Activated T-cell treated with anti-CD3 and anti-CD28 coated beads for 24 hours (primary cell): ENCODE measurements at places on chromosomes 3 and 15.

GRCh38 chr3:156655819-156656550 lies 18.4 kb upstream of the TIPARP start:
- DNase-seq: no peak

- no peak for DNase-seq
These were observed 110.9 kb downstream of the IQSEC1 start for GRCh38 chr3:12962292-12962691.

GRCh38 chr3:197942956-197943556 lies 6.9 kb upstream of the RPL35A start:
- DNase-seq: peak; percentile 36

- no peak for DNase-seq
These were observed 12.4 kb downstream of the LINGO1 start for GRCh38 chr15:77620297-77620696.

- DNase-seq: no peak
These were observed 165.3 kb downstream of the CHSY1 start for GRCh38 chr15:101086394-101087171.

DNA sequence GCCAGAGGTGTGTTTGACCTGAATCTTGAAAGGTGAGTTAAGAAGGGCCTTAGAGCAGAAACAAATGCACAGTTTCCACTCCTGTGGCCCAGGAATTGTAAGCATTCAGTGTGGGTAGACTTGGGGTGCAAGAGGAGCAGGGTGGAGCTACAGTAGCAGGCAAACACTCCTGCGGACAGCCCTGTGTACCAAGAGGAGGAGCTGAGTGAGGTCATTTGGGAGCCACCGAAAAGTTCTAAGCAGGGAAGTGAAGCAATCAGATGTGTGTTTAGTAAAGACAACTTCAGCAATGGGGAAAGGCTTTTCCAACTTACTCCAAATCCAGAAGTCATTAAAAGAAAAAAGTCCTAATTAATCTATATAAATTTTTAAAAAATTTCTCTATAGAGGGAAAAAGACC lies 99.3 kb downstream of the ARHGEF26 start:
- DNase-seq: no peak

GRCh38 chr15:86162172-86162591 lies 82.5 kb downstream of the AGBL1 start:
- DNase-seq: no peak

DNA sequence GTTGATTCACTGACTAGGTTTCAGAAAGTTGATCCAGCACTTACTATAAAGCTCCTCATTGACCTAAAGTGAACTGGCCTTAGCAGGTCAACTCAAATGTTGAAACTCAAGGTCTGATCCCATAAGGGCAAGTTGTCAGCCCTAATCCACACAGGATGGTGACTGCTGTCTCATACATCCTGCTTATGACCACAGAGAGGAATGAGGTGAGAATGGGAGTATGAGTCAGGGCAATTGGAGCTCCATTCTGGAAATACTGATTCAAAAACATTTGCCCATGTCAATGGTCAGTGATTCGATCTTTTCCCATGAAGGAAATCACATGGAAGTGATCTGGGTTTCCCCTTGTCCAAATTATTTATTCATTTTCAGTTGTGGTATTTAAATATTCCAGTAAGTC lies 78.7 kb downstream of the ZNF385D start:
- DNase-seq: no peak

- DNase-seq: no peak
These were observed 377.5 kb upstream of the NR2F2 start for GRCh38 chr15:95953032-95953431.

GRCh38 chr15:25184356-25185155 lies 229.8 kb downstream of the SNRPN start:
- no peak for DNase-seq

DNA sequence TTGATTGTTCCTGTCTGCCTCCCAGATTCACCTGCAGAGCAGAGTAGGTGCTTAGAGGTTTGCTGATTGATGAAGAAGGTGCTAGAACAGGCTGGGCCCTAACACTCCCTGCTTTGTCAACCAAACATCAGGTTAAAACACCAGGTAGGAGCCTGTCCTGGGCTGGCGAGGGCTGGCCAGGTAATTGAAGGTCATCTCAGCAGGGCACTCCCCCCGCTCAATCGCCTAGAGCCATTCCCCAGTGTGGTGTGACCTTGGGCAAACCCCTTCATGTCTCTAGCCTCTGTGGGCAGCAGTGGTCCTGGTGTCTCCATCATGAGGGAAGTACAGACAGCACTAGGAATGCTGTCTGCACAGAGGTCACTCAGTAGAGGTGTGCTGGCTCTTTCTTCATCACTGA lies 88.3 kb downstream of the KLF15 start:
- DNase-seq: no peak

GRCh38 chr3:118859950-118860349 lies 174.7 kb downstream of the IGSF11 start:
- no peak for DNase-seq

DNA sequence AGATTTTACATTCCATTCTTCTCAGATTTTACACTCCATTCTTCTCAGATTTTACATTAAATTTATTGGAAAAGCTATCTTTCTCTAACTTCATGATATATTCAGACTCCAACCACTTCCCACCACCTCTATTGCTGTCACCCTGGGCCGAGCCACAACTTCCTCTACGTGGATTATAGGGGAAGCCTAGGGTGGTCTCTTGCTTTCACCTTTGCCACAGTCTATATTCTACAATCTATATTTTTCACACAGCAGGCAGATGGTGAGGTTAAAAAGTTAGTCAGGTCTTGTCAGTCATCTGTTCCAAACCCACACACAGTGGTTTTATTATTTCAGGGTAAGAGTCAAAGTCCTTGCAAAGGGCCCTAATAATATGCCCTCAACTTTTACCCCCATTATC lies 370.8 kb upstream of the SUCLG2 start:
- DNase-seq: no peak

DNA sequence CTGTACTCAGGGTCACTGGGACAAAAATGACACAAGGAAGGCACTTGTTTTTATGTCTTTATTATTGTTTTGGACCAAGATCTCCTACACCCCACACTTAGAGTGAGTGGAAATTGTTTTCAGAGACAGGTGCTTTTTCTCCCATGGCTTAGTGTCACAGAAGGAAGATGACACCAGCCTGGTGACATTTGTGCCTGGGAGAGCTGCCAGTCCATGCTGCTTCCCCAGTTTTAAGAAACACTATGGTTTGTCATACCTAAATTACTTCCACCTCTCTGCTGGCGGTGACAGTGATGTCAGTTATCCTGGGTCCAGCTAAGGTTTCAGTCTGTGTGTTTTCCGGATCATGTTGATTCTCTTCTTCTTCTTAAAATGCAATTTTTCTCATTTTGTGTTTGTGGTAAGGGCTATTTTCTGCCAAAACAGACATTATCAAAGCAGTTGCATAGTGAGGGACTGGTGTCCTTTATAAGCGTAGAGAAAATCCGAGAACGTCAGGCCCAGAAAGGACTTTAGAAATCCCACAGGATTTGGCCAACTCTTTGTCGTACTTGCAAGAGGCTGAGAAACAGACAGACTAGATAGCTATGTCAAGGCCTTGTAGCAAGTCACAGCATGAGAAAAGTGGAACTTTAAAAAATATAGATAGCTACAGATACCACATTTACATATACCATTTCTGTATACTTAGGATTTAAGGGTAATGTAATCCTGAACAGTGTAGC lies 149.5 kb downstream of the TP63 start:
- no peak for DNase-seq

GRCh38 chr3:40780291-40780924 lies 255.6 kb downstream of the ZNF621 start:
- DNase-seq: no peak

GRCh38 chr3:171564748-171565480 lies 104.7 kb upstream of the TNIK start:
- no peak for DNase-seq

GRCh38 chr3:141506071-141506470 lies 19.2 kb downstream of the RASA2 start:
- no peak for DNase-seq

DNA sequence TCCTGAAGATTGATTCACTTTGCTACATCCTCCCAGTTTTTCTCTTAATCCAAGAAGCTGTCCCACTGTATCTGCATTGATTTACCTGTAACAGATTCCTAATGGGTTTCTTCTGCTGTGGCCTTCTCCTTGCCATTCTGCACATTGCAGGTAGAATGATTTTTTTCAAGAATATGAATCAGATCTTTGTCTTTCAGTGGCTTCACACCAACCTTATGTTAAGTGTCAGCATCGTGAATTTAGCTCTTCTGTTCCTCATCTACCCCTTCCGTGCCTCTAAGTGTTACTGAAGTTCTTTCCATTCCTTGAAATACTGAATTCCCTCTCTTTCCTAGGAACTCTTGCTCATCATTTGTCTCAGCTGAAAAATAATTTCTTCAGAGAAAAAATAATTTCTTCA lies 7.5 kb downstream of the SENP5 start:
- DNase-seq: no peak

DNA sequence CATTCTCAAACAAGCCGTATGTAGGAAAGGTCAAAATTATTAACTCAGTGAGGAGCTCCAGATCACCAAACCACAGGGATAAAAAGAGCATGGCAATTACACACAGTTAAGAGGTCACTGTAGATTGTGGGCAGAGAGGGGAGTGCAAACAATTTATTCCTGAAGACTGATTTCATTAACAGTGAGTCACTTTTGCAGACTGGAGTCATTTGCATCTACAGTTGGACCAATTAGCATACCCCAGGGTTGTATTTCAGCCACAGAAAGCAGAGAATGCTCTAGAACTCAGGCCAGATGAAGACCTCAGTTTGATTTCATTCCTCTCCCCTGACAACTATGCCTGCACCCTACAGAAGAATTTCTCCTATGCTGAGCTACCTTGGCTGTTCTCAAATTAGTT lies 40.1 kb downstream of the SETMAR start:
- no peak for DNase-seq

- no peak for DNase-seq
These were observed 91.5 kb upstream of the MEF2A start for GRCh38 chr15:99473981-99474906.

DNA sequence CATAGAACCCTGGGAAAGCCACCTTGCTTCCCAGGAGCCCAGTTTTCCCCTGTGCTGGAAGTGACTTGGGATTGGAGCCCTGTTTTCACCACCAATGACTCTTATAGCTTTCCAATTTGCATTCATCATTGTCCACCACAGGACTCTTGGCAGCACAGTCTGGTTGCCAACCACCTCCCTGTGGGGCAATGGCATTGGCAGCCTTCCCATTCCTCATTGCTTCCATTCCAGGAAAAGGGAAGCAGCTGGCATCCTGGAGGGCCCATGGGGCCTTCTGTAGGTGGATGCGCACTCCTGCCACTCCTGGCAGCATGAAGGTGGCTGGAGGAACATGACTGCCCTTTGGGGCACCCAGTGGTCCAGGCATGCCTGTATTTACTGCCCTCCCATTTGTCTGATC lies 57.7 kb downstream of the FEM1B start:
- no peak for DNase-seq

GRCh38 chr3:161454615-161455014 lies 42.0 kb upstream of the OTOL1 start:
- no peak for DNase-seq

DNA sequence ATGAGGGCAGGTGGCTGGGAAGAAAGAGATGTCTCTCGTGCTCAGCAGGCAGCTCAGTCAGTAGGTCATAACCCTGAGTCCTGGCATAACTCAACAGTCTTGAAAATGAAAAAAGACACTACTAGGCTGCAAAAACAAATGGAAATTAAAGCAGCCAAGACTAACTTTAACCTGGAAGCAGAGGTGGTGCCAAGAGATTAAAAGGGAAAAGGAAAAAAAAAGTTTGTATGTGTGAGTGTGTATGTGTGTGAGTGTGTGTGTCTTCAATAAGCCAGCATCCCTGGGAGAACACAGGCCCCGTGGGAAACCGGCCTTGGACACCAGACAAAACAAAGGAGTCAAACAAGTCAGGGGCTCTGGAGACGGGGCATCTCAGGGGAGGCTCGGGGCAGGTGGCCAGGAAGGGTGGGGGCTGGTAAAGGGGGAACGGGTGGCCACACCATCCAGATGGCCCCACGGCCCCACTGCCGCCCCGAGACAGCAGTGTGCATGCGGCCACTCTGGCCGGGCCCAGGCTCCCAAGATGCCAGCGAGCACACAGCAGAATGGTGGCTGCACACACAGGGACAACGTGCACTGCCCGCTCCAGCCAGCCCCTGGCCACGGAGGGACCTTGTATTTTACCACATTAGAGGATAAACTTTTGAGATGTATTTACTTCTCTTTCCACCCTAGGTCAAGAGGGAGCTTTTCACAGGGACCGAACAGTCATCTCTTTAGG lies 23.8 kb downstream of the CYFIP1 start:
- DNase-seq: no peak

GRCh38 chr3:9916734-9917680 lies at the start of gene IL17RC:
Gene IL17RC, plus strand, starts transcription at chr3:9917098. Its CDS starts 218 bp downstream, at chr3:9917316.
- peak; percentile 35 for DNase-seq

GRCh38 chr3:13415236-13415986 lies 4.7 kb downstream of the NUP210 start:
- DNase-seq: no peak

GRCh38 chr3:155492841-155493240 lies 199.4 kb upstream of the STRIT1 start:
- no peak for DNase-seq
